Osteocyte (in vitro differentiated cells): ENCODE measurements at places on chromosomes 1 and 21. TPM values are rescaled to one million over a fixed set of nuclear protein-coding genes. Genes with fewer than 3 reads are reported as not detected.

DNA sequence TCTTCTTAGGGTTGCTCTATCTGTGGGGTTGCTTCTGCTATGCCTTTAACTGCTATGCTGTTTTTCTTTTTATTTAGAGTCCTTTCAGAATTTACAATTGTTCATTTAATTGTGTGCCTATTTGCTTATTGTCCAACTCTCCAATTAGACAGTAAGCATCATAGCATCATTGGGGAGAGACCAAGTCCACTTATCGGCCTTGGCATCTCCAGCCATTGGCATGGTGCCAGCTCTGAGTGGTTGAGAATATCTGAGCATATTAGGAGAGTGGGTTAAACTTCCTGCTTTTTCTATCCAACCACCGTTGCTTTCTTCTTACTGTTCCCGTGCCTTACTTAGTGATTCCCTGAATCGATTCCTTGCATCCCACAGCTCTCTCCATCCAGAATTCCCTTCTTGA lies 535.0 kb downstream of the AJAP1 start:
- no peak for DNase-seq

Gene DNAJB4
- total RNA-seq = 89.2 and 95.8 TPM in 2 replicates

DNA sequence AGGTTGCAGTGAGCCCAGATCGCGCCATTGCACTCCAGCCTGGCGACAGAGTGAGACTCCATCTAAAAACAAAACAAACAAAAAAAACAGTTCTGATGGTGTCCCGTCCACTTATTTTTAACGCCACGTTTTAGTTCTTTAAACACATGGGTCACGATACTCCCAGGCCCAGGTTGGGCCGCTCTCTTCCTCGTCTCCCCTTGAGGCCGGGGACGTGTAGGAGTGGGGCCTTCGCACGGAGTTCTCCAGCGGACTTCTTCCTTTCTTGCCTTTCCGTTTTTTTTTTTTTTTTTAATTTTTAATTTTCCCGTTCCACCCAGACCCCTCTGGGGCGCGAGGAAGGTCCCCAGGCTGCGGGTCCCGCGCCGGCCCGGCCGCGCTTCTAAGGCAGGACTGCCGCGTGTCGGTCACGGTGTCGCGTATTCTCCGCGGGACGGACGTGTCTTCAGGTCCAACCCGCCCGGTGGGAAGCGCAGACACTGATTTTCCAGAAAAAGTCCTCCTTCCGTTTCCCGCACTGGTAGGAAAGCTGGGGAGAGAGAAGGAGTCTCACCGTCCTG lies 47.5 kb upstream of the SLC19A1 start:
- peak; percentile 83 for DNase-seq

DNA sequence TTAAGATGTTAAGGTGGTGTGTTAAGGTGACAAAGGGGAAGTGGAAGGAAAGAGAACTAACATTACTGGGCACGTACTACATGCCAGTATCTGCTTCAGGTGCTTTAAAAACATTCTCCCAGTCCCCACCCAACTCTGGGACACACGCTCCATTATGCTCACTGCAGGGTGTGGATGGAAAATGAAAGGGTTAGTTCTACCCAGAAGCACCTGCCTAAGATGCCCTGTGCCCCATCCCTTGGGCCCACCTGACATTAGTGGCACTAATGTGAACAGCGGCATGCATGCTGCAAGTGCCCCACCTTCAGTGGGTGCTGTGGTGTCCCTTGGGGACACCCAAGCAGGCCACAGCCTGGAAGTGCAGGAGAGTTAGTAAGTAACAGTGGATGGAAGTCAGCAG lies 82.9 kb upstream of the CXADR start:
- DNase-seq = no peak

DNA sequence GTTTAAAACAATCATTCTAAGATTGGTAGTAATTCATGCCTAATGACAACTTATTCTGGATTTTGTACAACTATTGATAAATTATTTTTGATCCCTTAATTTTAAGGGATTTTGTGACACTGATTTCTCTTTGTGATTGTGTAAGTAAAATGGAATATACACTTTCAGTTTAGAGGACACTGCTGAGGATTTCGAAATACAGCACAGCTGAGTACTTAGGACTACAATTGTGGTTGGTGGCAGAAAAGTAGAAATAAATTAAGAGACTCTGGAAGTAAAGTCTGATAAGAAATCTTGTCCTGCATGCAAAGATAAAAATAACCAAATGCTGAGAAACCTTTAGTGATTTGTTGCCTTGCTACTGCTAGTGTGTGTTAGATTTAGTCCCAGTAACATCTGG lies 40.0 kb downstream of the TYW3 start:
- no peak for DNase-seq

DNA sequence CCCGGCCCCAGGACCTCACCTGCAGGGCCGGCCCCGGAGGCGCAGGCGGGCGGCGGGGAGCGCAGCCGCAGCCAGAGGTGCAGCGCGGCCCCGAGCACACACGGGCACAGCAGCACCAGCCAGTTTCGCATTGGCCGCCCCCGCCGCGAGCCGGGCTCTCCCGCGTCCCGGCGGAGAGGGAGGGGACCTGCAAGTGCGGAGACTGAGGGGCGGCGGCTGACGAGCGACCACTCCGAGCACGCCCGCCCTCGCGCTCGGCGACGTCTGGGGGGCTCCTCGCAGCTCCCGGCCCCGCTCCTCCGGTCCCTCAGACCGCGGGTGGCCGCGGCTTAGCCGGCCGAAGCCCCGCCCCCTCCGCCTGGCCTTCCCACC lies at the start of gene B3GALNT2:
Gene B3GALNT2, minus strand, starts transcription at position 331 of the 372 bp plus-strand sequence. Its CDS starts 200 bp downstream, at position 131.
- DNase-seq = no peak

GRCh38 chr21:37939251-37939650 lies 23.0 kb upstream of the KCNJ6 start:
- DNase-seq = no peak

GRCh38 chr1:56576880-56577405 lies 2.4 kb downstream of the PLPP3 start:
- DNase-seq = no peak

DNA sequence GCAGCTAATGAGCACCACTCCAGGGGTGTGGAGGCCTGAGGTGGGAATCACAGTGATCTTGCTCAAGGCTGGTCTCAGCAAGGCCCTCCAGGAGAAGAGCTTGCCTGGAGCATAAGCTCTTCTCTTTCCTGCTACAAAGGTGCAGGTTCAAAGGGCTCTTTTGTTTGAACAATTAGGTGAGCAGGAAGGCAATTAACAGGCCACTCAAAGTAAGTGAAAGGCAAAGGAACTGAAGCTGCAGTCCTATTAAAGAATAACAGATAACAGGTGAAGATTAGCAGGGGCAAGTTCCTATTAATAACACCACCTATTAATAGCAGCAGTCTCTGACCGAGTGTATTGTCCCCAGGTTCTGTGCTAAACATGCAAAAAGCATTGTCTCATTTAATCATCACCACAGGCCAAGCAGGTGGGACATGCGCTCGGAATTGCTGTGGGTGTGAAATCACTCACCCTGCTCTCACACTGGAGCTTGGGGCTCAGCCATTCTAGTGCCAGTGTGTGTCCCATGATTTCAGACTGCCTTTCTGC lies 113.8 kb downstream of the RHOU start:
- DNase-seq = peak; percentile 54

DNA sequence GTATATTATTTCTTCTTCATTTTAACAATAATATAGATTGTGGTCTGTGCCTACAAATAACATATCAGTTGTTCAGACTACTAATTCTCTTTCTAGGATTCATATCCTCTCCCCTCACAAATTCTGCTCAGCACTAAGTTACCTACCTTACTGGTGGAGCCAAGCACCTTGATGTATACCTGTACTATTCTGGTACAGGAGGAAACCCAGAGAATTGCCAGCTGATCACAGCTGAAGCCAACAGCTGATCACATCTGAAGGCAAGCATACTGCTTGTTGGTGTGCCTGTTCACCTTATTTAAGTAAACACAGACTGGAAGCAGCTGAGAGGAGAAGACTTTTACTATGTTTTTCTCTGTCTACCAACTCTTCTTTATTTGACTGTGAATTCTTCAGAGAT lies 101.8 kb downstream of the PBX1 start:
- no peak for DNase-seq

GRCh38 chr1:2468540-2468939 lies 7.5 kb upstream of the PLCH2 start:
- no peak for DNase-seq

DNA sequence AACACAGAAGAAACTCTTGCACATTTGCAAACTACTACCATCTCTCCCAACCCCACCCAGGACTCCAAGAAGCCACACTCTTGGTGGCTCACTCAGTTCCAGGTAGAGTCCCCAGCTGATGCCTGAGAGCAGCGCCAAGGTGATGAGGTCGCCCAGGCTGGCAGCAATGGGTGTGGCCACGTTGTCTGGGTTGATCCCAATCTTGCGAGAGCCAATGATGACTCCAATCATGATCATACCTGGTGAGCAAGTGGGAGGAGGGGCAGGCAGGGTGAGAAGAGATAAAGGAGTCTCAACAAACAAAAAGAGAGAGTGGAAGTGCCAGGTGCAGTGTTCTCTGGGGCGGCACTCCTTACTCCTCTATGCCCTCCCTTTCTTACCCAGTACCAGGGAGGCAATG lies 14.4 kb downstream of the SLC41A1 start:
- DNase-seq = no peak

Gene KIF26B
- 8.6 and 8.8 TPM in 2 replicates for total RNA-seq
